Fibroblast of the conjunctiva (primary cell): ENCODE measurements at places on chromosomes 1 and 21.
A peak's percentile ranks its signal among the peaks of the same experiment; 100 is the strongest.

- DNase-seq = no peak
Observed at GRCh38 chr1:98367426-98367825, 294.1 kb upstream of the SNX7 start.

- no peak for DNase-seq
Observed at GRCh38 chr1:236257216-236257615, 24.5 kb downstream of the ERO1B start.

DNA sequence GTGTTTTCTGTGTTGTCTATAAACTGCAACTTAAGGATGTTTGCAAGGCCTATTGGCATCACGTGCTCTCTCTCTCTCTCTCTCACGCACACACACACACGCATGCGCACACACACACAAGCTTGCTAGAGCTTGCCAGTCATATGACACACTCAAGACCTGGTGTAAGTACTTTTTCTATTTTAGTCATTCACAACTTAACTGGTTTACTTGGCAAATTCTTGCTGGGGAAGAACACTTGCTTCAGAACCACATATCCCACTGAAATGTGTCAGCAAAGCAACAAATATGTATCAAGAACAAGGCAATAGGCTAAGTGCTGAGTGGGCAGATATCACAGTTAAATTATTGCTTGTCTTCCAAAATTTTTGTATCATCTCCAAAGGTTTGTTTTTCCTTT, 107.8 kb downstream of the DISC1 start:
- DNase-seq = no peak

GRCh38 chr21:34820051-34820450, 151.3 kb downstream of the CLIC6 start:
- no peak for DNase-seq

- DNase-seq = no peak
Observed at GRCh38 chr1:86692641-86693040, 11.7 kb upstream of the SH3GLB1 start.

GRCh38 chr1:116340506-116341231, 32.4 kb upstream of the ATP1A1 start:
- DNase-seq = no peak

DNA sequence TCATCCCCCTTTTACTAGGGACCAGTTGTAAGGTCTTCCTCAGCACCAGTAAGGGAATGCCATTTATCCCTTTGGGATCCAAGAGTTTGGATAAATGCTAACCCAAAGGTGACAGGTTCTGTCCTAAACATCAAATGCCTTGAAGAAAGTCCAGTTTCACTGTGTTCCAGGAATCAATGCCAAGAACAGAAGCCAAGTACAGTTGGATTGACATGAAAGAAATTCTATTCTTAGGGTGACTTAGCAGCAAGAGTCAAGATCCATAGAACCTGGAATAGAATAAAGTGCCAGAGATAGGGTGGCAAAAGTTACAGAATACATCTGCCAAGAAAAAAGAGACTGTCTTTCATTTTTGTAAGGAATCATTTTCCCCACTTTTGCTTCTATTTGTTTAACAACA, 94.9 kb upstream of the ADAMTS5 start:
- no peak for DNase-seq

DNA sequence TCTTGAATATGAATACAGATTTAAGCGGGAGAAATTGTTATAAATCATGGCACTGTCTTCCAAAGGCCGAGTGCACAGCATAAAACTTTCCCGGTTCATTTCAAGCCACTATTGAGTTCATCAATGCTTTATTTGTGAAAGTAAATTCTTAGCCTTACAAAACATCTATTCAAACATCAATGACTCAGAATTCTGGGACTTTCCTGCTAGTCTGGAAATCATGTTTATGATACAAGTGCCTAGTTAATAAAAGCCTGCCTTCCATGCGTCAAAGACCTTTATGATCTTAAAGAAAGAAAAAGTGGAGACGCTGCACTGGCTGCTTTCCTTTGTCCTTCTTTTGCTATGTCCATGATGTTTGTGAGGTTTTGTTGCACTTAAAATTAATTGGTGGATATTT, 137.7 kb downstream of the SETD4 start:
- DNase-seq = no peak

DNA sequence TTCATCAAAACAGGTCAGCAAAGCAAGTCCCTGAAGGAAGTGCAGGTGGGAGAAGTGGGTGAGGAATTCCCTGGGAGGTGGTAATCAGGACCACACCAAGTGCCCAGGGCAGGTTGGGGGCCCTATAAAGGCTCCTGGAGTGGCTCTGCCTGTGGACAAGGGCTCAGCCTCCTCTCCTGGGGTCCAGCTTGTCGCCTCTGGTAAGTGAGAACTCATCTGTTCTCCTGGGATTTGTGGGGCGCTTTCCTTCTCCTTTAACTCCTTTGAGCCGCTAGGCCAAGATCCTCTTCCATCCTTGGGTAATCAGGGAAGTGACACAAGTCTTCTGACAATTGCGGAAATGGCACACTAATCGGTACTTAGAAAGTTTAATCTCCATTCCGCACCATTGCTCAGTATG, at the start of gene SPRR4:
Gene SPRR4, plus strand, starts transcription at position 154 of the 400 bp plus-strand sequence. CDS start 1,243 bp downstream, outside the sequence.
- no peak for DNase-seq

- DNase-seq = no peak
Observed at GRCh38 chr1:229383961-229384360, 41.1 kb upstream of the CCSAP start.

DNA sequence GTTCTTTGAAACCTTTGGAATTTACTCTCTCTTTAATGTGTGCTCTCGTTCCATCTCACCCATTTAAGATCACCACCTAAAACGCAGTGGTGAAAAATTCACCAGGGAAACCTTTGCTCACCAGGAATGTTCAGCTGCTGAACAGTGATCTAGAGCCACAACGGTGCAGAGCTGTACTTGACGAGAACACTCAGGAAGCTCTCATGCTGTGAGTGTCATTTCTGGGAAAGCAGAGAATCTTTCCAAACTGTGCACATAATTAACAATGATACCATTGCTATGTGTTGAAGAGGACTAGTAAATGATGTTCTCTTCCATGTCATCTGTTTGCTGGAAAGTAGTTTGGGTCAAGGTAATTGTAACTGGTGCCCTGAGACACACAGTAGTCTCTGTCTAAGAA, 117.1 kb downstream of the ZZZ3 start:
- no peak for DNase-seq

DNA sequence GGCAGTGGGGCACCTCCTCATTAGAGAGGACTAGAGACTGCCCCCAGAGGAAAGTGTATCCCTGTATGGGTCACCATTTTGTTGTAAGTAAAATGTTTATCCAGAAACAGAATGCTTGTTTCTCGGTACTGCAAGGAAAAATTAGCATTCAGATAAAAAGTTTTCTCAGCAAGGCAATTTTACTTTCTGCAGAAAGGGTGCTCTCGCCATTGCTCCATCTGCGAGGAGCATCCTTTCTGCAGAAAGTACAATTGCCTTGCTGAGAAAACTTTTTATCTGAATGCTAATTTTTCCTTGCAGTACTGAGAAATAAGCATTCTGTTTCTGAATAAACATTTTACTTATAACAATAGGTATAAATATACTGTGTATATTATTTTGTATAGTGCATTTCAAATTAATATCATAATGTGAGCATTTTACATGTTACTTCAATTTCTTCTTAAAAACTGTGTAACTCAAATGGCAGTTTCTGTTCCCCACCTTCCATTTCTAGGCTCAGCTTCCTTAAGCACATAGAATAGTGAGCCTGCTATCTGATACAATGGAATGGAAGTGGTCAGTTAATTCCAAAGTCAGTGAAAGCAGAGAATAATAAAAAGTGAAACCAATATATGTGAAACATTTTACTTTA, 76.5 kb upstream of the DESI2 start:
- no peak for DNase-seq

DNA sequence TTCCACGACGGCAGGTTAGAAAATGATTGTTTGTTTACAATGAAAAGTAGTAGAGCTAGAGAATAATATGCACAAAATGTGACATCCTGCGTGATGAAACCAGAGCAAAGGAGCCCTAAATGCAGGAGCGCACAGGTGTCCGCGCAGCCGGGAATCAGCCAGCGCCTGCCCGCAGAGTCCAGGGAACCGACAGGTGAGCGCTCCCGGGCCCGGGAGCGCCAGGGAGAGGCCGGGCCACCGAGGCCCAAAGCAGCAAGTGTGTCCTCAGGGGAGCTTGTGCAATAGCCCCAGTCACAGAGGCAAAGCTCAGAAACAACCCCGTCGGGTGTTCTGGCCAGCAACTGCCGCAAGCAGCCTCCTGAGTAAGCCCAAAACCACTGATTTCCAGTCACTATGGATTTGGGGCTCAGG, 789 bp upstream of the GALE start:
- no peak for DNase-seq

GRCh38 chr1:118960567-118961136, 27.5 kb downstream of the TBX15 start:
- peak; percentile 85 for DNase-seq

GRCh38 chr1:5490635-5491034, 501.6 kb downstream of the NPHP4 start:
- DNase-seq = no peak

DNA sequence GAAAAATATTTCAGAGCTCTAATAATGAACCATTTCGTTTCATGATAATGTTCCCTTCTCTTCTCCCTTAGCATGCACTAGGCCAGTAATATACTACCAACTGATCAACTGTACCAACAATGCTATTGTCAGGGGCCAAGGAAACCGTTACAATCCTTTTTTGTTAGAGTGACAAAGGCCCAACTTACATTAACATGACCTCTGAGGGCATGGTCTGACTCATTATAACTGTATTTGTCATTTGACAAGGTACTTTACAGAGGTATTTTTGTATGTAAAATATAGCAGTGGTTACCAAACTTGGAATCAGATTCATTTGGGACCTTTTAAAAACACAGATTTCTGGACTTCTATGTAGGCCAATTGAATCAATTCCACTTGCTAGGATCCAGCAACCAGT, 102.6 kb upstream of the RRP15 start:
- DNase-seq = no peak

GRCh38 chr1:221915764-221916163, 173.9 kb upstream of the DUSP10 start:
- no peak for DNase-seq

DNA sequence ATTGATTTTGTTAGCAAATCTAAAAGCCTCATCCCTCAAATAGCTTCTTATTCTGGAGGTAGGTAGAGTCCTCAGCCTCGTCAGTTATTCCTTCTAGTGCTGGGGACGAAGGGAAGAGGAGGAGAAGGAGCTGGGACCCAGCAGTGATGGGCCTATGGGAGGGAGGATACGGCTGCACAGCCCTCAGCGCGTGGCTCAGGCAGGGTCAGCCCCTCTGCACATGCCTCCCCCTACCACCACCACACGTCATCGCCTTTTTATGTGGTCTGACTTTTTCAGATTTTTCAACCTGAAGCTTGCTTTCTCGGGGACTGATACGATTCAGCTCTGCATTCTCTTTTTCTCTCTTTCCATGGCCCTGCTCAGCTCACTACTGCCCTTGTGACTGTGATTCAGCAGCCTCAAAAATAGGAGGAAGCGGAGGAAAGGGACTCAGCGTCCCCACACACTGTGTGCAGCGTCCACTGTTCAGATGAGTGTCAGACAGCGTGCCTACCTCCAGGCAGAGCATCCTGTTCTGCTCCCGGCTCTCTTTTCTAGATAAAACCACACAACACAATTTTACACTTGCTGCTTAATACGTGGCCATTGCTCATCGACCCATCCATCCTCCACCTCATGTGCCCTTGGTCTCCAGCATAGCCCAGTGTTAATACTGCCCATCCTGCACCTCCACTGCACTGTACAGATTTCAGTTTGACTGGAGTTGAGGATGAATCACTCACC, 827 bp downstream of the OR2B11 start:
- no peak for DNase-seq

DNA sequence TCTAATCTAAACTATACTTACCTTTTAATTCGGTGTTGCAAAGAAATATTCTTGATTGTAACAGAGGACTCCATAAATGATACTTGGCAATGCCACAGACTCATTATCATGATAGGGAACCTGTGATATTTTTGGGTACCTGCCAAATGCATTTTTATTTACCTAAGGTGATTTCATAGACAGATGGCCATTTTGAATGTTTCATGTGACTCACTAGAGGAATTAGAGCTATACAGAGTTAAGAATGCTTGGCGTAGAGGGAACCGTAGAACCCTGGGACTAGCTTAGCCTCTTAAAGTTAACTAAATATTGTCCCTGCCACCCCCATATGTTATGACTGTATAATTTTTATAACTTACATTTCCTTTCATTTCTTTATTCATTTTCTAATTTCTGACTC, 136.1 kb downstream of the DISP1 start:
- DNase-seq = no peak

DNA sequence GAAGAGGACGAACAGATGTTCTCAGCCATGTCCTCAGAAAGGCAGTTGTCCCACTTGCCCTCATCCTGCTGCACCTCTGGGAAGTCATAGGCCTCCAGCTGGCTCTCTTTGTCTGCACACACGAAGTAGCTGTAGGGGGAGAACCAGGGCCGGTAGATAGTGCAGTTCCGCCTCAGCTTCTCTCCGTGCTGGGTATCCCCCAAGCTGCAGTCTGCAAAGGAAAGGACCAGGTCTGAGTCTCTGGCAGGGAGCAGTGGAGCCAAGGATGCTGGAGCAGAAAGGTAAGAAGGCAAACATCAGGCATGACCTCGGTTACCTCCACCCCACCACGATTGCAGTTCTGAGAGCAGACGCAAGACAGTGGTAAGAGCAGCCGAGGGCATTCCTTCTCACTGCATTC, 2.2 kb downstream of the SPATA46 start:
- no peak for DNase-seq

- no peak for DNase-seq
Observed at GRCh38 chr1:109351457-109351856, 44.6 kb upstream of the MYBPHL start.

DNA sequence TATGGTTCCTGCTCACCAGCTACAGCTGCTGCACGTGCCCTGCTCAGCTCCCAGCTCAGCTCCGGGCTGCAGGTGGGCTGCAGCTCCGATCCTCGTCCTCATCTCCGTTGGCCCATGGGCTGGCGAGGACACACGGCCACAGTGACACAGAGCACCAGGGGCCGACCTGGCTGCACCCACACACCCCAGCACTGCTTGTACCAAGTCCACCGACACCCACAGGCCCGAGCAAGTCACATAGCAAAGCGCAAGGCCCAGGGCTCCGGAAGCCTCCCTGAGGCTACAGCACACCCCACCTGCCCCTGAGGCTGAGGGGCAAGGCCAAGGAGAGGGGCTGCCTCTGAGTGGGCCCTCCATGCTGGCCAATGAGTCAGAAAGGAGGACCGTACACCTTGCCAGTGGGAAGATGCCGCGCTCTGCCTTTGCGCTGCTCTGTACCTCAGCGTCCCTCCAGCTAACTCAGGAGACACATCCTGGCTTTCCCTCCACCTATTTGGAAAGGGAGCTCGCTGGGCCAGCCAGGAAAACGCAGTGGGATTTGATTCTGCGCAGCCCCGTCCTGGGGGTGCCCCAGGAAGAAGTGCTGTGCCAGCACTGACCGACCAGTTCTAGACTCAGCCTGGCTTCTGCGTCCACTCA, 124.8 kb downstream of the SIK1 start:
- DNase-seq = no peak
